EL (cell line): ENCODE measurements at places on chromosomes 11 and 22.

DNA sequence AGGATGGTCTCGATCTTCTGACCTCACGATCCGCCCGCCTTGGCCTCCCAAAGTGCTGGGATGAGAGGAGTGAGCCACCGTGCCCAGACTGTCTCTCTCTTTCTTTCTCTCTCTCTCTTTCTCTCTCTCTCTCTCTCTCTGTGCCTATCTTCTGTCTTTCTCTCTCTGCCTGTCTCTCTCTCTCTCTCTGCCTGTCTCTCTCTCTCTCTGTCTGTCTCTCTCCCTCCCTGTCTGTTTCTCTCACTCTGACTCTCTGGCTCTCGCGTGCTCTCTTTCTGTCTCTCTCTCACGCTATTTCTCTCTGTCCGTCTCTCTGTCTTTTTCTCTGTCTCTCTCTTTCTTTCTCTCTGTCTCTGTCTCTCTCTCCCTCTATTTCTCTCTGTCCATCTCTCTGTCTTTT lies 3911.2 kb upstream of the OR11H1 start:
- DNase-seq = no peak

- DNase-seq = no peak
These were observed 207.2 kb upstream of the PGR start for GRCh38 chr11:101336858-101337257.

- DNase-seq = peak; percentile 57
These were observed 2.2 kb downstream of the RPL3 start for GRCh38 chr22:39317084-39317774.

DNA sequence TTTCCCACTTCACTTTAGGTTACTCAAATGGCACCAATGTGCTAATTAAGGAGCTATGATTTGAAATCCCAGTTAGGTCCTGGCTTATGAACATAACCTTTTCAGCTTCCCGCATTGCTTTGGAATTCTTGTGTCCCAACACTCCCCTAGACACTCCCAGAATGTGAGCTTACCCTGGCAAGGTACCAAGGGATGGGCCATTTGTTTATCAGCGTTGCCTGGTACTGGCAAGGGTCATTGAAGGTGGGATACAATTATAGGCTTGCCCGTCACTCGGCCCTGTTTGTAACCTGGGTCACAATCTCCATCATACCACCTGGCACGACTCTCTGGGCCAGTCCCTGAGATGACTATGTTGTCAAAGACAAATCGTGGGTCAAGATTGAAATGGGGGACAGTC lies 5.4 kb downstream of the CSRP3 start:
- no peak for DNase-seq

DNA sequence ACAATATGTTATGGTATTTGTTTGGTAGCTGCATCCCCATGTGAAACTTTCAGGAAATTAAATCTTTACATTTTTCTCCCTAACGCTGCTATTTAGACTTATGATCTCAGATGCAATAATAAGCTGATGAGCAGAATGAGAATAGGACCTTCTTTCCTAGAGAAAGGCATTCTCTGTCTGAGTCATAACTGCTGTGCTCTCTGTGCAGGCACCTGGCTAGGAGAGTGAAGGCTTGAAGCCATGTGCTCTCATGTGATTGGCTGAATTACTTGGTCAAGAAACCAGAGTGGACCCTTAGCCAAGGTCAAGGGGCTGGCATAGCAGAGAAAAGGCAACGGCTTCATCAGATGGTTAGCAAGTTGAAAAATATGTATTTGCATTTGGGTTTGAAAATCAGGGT lies 185.0 kb downstream of the ADAMTS15 start:
- peak; percentile 32 for DNase-seq

GRCh38 chr11:35742707-35743454 lies 80.3 kb downstream of the TRIM44 start:
- no peak for DNase-seq

GRCh38 chr11:14203321-14203720 lies 155.7 kb downstream of the RRAS2 start:
- no peak for DNase-seq

GRCh38 chr22:31937341-31937740 lies 7.0 kb upstream of the YWHAH start:
- no peak for DNase-seq

DNA sequence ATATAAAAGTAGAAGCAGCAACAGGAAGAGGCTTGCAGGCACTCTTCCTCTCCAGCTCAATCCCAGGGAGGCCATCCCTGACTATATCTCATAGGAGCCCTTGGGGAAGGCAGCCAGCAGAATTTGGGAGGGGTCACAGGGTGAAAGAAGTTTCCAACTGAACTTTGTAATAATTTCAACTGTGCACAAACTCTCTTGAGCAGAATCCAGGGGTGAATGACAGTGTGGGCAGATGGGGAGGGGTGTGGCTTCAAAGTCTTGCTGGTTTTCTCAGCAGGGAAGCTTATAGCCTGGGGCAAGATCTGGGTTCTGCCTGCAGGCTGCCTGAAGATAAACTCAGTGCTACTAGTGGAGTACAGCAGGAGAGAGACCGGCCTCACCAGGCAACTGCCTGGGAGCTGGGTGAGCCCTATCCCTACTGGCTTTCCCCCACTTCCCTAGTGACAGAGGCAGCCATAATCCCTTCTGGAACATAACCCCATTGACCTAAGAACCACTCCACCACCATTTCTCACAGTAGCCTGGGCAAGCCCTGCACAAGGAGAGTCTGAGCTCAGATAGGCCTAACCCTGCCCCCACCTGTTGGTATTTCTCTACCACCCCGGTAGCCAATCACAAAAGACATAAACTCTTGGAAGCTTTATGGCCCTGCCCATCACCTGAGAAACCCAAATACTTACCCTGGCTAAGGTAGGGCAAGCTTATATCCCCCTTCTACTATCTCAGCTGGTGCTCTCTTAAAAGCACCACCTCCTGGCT lies 17.8 kb upstream of the TTC12 start:
- peak; percentile 24 for DNase-seq

GRCh38 chr11:13118650-13119049 lies 109.5 kb downstream of the RASSF10 start:
- no peak for DNase-seq

DNA sequence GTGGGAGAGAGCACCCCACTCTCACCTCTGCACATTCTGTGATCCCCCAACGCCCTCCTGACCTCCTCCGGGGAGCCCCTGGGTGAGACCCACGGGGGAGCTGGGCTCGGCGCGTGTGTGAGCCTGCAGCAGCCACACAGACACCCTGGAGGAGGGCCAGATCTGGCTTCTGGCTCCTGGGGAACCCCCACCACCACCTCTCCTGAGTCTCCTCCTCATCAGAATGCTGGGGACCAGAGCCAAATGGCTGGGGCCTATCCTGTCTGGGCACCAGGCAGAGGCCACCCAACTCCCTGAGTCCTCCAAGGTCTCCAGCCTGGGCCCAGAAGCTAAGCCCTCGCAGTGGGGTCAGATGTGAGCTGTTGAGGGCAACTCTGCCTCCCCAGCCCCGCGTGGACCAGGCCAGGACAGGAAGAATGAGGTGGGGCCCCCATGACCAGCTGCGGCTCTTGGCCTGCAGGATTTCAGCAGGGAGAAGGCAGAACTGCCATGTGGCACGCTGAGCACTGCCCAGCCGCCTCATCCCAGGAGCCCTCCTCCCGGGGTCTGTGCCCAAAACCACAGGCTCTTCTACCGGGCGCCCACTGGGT lies 5.5 kb upstream of the PIM3 start:
- no peak for DNase-seq

GRCh38 chr11:108697872-108698473 lies 33.1 kb downstream of the DDX10 start:
- peak; percentile 71 for DNase-seq

DNA sequence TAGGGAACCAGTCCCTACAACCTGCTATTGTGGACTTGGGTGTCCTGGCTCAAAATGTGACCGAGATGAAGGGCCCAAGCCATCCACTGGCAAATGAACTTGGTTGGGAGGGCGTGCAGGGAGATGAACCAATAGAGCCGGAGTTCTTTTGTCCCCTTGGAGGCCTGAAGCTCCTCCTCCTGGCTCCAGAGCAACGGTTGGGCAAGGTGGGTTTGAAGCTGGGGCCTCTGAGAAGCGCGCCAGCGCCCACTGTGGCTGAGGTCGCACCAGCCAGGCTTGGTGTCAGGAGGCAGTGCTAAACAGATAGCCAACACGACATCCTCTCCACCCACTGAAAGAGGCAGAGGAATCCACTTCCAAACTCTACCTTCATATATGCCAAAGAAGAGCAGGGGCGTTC lies 36.0 kb upstream of the PACSIN2 start:
- DNase-seq = no peak

DNA sequence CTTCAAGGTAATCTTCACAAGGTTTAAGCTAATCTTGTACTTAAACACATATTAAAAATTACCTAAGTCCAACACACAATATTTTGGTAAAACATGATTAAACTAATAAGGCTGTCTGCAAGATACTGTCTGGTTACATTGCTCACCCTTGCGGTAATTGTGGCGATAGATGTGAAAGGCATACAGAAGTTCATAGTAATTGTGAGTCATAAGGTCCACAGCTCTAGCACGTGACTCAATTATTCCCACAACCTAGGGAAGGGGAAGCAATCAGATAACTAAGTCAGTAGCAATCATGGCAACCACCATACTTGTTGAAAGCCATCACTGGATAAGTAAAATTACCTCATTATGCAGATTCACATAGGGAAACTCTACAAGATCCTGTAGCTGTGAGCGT lies 30.5 kb upstream of the FNBP4 start:
- DNase-seq = peak; percentile 78

DNA sequence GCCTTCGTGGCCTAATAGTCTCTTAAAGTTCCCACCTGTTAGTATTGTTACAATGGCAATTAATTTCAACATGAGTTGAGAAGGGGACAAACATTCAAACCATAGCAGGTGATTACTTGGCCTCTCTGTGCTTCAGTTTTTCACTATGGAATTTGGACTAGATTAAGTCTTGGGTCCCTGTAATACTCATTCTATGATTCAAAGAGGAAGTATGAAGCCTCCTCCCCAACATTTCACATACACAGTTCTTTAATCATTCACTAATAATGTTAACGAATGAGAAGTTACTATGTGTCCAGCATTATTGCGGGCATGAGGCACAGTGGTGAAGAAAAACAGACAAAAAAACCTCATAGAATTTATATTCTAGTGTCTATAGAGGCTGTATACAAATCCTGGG lies 19.9 kb upstream of the USP47 start:
- peak; percentile 41 for DNase-seq

GRCh38 chr11:65298655-65299179 lies 15.9 kb upstream of the CDC42EP2 start:
- DNase-seq = no peak

DNA sequence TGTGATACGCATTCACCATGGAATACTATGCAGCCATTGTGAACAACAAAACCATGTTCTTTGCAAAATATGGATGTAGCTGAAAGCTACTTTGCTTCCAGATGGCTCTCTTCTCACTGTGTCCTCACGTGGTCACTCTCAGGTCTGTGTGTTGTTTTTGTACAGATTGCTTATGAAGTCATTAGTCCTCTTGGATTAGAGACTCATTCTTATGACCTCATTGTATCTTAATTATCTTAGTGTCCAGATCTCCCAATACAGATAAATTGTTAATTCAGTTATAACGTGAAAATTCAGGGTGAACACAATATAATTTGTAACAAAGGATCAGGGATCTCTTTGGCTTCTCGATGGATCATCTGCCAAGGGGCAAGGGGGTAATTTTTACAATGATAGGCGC lies 100.4 kb upstream of the TOP3B start:
- no peak for DNase-seq

DNA sequence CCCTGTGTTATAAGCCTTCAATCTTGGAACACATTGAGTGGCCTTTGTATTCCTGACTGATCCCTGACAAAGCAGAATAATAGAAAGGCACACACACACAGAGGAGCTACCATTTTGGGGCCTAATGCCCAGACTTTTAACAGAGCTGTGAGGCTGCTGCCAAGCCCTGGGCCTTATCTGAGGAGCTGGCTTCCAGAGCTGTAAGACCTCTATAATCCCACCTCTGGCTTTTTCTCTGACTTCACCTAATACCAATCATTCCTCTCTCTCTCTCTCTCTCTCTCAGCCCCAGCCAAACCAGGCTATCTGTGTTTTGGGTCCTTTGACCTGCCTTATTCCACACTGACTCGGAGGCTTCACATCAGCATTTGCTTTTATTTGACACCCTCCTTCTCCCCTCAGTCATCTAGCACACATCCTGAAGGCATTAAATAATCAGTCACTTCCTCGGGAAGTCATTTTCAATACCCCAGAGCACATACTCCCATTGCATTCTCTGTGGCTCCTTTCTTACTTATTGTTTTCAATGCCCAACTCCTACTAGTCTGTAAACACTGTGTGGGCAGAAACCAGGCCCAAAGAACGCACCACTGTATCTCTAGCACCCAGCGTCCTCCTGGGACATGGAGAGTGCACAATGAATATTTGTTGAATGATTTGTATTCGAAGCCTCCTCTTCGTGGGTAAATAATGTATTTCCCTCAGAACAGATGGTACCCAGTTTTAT lies 21.2 kb upstream of the TRIM44 start:
- DNase-seq = no peak

DNA sequence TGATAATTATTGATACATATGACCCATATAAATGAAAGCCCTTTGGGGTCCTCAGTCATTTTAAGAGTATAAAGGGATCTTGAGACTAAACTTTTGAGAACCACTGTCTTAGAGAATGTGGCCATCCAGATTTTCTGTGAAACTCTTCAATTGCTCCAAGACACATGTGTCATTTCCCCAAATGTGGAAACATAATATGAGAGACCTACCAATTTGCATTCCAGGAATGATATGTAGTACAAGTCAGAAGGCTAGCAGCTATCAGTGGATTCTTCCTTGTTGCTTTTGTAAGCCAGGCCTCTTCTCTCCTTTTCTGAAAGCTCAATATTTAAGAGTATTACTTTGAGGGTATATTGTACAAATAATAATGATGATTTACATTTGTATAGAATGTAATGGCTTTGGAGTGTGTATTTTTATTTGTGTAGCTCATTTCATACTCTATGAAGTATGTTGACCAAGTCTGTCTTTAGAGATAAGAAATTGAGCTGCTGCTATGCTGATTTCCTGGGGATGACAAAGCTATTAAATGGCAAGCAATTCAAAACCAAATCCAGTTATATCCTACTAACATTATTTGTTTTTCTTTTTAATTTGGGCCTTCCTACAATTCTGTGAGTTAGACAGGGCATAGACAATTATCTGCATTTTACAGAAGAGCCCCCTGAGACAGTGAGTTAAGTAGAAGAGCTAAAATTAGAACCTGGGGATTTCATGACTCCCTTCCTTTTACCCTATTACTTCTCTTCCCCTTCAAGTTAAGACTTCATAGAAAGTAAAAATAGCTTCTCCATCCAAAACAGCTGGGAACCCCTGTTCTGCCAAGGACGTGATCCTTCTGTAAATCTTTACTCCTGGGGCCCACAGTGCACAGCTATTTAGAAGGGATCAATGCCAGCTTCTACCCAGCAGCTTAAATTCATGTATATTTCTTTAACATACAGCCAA lies 131.9 kb downstream of the WNT11 start:
- peak; percentile 67 for DNase-seq

GRCh38 chr11:10796191-10796590 lies 12.5 kb downstream of the EIF4G2 start:
- DNase-seq = peak; percentile 25

GRCh38 chr11:134159652-134160051 lies 64.1 kb downstream of the NCAPD3 start:
- DNase-seq = no peak
